ENCODE measurements at places on chromosomes 1 and 21.

- no peak for DNase-seq
Measured at GRCh38 chr1:162756523-162756922, 34.0 kb upstream of the HSD17B7 start.

GRCh38 chr1:176976225-176976624 lies 188.3 kb downstream of the ASTN1 start:
- no peak for DNase-seq

DNA sequence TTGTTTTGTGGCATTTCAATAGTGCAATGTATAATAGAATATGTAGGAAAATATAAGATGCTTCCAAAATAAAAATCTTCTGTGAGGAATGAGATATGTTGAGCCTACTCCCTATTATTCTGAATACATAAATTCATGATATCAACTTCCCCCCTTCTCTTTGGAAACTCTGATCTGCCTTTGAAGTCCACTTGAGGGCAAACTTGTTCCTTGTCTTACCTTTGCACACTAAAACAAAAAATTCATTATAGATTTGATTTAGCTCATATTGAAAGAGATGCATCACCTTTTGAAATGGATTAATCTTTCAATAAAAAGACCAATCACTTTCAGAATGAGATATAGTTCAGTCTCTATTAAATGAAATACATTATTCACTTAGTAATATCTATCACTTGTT lies 580.7 kb upstream of the ADGRL4 start:
- no peak for DNase-seq

DNA sequence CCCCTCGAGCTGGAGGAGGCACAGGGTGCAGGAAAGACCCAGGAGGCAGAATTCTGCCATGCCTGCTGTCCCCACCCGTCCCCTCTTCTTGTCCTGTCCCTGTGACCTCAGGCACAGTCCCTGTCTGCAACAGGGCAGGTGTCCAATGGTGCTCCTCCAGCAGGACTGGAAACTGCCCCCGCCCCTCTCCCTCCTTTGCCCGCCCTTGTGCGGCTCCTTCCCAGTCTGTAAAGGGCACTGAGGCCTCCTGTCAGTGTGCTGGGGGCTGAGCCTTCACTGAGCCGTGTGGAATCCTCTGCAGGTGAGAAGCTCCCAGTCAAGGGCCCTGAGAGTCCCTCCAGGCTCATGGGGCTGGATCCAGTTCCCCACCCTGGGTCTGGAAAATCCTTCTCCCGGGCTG lies 28.9 kb downstream of the PRDM16 start:
- DNase-seq, result no peak

DNA sequence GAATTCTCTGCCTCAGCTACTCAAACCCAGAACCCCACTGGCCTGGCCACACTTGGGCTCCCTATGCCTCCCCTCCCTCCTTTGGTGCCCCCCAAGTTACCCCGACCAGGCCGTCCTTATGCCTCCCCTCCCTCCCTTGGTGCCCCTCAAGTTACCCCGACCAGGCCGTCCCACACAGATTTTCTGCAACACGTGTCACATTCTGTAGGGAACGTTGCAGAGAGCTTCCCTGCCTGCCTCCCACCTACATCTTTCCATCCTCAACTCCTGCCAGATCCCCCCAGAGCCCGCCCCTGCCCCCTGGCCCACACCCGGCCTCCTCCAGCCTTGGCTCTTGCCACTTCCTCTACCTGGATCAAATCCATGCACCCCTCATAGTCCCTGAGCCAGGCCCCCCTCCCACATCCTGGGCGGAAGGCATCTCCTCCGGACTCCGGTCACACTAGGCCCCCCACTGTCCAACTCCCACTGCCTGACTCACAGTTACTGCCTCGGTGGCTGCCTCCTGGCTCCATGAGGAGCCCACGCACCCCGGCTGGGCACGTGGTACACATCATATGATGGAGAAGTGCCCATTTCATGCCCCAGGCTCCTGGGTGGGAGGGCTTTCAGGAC lies 41.2 kb downstream of the KCNAB2 start:
- no peak for DNase-seq

- DNase-seq, result no peak
Measured at GRCh38 chr1:8397511-8397910, 79.6 kb downstream of the SLC45A1 start.

DNA sequence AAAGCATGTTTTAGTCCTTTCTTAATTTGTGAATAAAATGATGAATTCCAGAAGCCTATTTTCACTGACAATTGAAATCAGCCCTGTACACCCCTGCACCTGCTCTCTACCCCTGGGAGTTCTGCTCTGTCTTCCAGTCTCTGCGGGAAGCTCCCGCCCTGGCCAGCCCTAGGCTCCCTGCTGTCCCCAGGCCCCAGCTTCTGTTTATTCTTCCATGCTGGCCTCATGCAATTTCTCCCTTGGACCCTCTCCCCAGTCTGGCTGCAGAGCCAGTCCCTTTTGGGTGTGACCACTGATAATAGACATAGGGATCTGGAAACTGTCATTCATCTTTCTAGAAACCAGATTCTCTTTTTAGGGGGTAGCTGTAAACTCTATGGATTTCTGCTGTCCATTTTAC lies 258.6 kb downstream of the GRIK3 start:
- no peak for DNase-seq

- DNase-seq, result no peak
Measured at GRCh38 chr21:44918107-44918470, 2.6 kb downstream of the ITGB2 start.

GRCh38 chr1:2343023-2343935 lies 48.1 kb downstream of the MORN1 start:
- DNase-seq, result no peak

- DNase-seq, result no peak
Measured at GRCh38 chr1:58017641-58018040, 528.9 kb downstream of the OMA1 start.

GRCh38 chr1:226635456-226635941 lies 86.9 kb downstream of the STUM start:
- DNase-seq, result no peak

- DNase-seq, result no peak
Measured at GRCh38 chr1:19476450-19477190, 8.7 kb downstream of the CAPZB start.

- no peak for DNase-seq
Measured at GRCh38 chr1:162937716-162938395, 76.9 kb upstream of the CCDC190 start.

- DNase-seq, result no peak
Measured at GRCh38 chr1:61523229-61523628, 201.7 kb downstream of the TM2D1 start.

GRCh38 chr21:37026499-37026898 lies 20.0 kb downstream of the RIPPLY3 start:
- DNase-seq, result no peak

DNA sequence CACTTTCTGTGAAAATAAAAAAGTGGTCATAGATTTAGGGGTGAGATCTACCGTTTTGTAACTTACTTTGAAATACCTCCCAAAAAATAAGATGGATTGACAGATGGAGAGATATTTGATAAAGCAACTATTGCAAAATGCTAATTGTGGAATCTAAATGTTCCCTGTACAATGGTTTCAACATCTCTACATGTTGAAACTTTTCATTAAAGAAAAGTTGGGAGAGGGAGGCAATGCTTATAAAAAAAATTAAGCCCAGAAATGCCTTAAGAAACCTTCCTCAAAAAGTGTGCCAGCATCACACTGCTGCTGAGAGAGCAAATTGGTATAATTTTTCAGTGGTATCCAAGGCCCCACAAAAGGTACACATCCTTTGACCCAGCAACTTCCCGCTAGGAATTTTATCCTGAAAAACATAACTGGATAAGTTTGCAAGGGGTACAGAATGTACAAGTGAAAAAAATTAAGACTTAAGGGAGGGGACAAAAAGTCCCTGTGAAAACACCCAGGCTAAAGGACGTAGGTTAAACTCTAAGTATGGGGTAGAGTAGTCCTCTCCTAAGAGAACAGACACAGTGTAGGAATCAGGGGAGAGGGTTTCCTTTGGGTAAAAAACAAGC lies 84.3 kb downstream of the TGFBR3 start:
- no peak for DNase-seq

DNA sequence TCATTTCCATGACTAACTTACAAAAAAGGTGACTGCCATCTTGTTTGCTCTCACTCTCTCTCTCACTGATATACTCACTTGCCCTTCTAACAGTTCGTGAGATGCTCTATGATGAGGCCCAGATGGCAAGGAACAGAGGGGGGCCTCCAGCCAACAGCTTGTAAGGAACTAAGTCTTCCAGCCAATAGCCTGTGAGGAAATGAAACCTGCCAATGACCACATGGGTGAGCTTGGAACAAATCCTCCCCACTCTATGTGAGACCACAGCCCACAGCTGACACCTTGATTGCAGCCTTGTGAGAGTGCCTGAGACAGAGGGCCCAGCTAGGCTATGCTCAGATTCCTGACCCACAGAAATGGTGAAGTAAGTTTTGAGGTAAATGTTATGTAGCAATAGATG lies 153.7 kb downstream of the HHIPL2 start:
- no peak for DNase-seq

DNA sequence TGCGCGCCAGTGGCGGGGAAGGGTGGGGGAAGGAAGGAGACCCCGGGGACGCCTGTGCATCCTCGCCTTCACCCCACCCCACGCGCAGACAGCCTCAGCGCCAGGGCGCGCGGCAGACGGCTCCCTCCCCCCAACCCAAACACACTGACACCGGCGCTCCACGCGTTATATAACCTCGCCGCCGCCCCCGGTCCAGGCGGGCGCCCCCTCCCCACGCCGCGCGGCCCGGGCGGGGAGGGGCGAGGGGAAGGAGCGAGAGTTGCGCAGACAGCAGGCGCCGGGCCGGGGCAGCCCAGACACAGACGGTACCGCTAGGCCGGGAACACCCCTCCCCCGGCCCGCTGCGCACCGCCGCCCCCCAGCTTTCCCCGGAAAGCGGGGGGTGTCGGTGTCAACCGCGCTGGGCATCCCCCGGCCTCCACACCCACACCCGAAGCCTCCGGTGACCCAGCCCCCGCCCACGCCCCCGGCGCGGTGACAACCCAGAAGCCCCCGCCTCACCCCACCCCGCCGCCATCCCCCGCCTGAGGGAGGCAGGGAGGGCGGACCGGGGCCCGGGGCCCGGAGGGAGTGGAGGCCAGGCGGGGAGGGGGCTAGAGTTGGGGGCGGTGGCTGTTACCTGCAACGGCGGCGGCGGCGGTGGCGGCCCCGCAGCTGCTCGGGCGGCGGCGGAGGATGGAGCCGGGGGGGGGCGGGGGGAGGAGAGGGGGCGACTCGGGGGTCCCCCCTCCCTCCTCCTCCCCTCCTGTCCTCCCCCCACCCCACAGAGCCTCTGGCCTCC lies 432 bp downstream of the AKT3 start:
- DNase-seq, result no peak

DNA sequence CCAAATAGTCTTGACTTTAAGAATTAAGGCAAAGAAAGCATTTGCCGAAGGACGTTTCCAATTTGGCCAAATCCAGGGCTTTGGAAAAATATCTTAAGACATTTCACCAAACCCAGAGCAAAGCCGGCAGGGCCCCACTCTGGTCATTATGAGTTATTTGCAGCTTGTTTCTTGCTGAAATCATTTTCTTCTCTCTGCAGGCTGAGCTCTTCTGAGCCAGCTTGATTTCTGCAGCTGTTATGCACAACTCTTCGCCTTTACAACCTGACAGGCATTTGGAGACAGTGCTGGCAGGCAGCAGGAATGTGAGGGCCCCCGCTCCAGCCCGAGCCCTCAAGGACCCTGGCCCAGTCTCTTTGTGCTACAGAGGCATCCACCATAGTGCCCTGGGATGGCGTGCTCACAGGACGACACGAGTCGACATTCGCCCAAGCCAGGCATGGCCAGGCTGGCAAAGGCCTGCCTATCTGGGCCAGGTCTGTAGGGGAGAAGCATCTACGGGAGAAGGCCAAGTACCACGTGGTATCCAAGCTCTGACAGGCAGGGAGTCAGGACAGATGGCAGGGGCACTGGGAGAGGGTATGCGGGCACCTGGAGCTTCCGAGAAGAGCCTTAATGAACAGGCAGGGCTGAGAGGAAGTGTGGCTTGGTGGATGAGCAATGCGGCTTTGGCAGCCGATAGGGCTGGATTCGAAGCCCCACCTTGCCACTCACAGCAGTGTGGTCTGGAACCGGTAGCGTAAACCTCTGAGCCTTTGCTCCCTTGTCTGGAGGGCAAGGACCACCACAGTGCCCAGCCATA lies 32.3 kb downstream of the SYF2 start:
- DNase-seq, result no peak

DNA sequence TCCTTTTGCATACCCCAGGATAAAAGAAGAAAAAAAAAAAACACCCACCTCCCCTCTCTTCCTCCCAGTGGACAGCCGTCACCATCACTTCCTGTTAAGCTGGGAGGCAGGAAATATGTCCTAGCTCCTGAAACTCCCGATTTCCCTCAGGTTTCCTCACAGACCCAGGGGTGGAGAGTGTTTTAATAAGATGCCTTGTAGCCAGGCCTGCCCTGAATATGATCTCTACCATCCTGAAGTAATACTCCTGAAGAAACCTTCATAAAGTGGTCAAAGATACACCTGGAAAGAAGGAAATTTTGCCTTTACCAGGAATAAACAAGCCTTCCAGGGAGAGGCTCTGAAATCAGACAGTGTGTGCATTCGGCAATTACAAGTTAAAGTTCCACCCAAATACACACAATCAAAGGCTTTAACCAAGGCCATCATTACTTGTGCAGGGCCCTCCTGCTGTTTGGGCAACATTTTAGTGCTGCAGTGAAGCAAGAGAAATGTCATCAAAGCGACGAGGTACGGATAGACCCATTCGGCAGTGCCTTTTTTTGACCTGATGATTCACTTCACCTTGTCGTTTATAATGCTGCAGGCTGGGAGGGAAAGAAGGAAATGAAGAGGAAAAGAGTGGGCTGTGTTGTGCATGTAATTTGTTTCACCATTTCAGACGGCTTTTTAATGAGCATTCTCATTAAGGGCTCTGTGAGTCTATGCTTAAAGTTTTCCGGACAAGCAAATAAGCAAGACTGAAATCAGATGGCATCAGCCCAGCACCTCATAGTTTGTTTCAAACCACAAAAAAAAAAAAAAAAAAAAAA lies 41.0 kb upstream of the RASAL2 start:
- DNase-seq, result no peak

- no peak for DNase-seq
Measured at GRCh38 chr1:180144659-180145357, 9.9 kb upstream of the QSOX1 start.

- DNase-seq, result no peak
Measured at GRCh38 chr1:183087001-183087400, 63.8 kb downstream of the LAMC1 start.

DNA sequence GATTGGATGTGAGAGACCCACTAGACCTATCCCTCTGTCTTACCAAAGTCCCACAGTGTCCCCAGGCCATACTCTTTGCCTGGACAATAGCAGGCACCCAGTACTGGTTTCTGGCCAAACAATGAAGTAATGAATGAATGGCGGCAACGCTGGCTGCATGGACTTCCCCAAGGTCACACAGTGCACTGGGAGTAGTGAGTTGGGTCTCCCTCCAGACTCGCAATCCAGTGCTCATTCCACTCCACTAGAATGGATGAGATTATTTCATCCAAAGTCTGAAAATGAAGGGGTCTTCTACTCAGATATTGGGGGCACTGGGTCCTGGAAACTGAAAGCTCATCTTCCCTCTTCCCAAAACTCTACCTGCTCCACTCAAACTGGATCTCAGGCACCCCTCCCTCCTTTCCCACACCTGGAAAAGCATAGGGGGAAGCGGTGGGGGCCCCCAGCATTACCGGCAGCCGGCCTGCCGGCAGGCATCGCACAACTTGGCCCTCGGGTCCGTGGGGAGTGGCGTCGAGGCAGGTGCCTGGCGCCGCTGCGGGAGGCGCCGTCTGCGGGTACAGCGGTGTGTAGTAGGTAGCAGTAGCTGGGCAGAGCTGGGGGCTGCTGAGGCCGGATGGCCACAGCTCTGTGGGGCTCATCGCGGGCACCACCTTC lies 816 bp downstream of the E2F2 start:
- no peak for DNase-seq
